ENCODE measurements at places on chromosomes 7 and 10.

DNA sequence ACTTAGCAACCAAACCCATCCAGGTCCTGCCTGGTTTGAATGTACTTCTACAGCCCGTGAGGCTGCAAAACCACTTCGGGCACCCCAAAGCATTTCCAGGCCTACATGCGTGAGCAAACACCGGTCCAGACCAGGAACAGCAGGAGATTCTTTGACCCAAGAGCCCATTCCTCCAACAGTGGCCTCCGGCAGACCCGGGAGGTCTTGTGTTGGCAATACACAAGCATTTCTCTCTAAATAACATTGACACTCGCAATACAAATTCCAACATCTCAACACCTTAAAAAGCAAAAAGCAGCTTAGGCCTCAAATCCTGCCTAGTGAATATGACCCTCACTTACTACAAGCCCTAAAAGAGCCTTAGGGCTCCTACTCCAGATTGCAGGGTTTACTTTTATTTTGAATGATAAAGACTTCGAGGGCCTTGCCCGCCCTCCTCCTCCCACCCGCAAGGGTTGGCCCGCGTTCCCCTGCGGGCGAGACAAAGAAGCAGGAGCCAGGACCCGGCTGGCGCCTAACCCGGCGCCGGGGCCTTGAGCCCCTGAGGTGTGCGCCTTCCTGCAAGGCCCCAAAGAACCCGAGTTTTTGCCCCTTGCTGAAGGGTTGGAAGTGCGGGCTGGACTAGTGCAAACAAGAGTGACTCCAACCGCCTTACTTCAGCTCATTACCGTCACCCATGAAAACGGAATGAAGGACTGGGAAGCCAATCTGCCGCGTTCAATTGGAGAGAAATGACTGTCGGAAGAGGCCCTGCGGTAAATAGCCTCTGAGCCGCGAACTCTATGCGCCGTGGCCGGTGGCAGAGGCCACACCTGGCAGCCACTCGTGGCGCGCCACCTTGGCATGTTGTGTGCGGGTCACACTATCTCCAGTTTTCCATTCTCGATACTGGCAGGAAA is 3.4 kb upstream of the DLX6 start:
- DNase-seq, result no peak

DNA sequence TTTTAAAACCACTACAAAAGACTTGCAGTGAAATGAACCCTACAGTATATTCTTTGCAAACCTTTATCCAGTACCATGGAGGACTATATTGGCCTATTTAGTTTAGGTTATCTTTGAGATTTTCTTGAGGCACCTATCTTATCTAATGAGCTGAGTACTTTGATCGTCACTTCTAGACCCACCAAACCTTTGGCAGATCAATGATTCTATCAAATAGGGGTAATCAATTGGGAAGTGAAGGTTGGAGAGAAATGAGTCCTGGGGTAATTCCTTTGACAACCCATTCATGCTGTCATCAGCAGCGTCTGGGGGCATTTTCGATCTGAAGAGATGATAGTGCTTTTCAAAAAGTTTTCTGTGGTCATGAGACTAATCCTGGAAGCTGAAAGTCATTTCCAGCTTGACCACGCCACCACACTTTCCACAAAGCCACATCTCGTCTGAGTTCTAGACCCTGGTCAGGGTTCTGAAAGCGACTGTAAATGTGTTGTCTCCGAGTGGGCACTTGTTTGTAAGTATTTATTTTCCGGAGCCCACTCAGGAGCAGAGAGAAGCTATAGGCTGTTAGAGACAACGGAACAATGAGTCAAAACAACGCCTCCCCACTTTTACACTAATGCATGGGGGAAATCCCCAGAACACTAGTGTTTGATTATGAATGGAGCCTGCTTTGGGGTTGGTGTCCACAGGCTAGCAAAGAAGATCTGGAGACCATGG is 4.8 kb downstream of the EGR2 start:
- DNase-seq, result no peak

GRCh38 chr10:118332236-118332635 is 9.9 kb downstream of the FAM204A start:
- no peak for DNase-seq

DNA sequence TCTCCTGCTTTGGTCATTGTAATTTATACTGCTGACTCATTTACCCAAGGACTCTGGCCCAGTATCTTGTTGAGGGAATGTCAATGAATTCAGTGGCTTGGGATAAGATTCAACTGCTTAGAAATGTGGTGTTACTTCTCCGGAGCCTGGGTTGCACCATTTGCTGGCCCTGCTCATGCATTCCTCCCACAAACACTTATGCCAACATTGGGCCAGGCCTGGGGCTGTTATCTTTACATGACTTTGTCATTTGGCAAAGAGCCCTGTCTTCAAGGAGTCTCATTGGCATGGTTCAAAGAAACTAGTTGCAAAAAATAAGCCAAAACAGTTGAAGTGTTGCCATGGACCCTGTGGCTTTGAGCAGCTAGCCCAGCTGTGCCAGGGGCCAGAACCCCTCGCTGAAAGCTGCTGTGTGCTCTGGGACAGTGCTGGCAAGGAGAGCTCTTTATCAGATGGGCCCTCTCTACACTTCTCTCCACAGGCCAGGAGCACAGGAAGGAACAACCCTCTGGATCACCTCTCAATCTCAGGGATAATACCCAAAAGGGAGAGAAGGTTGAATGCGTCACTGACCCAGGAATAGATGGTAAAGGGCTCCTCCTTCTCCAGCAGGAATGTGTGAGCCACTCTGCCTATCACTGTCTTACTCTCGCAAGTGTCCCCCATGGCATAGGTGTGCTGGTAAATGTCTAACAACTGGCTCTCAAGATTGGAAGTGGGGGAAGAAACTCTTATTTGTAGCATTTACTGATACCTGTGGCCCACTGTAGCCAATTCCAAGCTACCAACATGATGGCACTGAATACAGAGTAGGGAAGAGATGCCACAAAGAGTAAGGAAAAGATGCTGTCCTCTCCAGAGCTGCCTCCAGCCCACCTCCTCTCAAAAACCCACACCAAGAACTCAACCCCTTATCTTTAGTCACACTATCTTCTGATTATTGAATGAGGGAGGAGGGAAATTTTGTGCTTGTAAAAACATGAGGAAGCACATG is 23.5 kb upstream of the PDE1C start:
- DNase-seq, result peak; percentile 60

DNA sequence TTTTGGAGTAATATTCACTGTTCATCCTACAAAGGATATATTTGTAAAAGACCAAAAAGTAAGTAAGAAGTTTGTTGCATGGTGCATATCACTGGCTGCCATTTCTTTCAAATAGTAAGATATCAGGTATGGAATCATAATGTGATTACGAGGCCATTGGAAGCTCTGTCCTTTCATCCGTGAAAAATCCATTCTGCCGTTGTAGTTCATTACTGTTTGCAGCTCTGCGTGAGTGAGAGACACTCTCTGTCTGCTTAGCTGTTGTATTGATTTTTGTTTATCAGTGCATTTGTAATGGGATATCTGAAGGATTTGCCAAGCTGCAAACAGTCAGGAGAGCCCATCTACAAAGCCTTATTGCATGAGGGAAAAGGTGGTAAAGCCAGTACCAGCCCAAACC is 44.1 kb upstream of the SLC39A12 start:
- no peak for DNase-seq

GRCh38 chr10:22433875-22434274 is 88.6 kb downstream of the SPAG6 start:
- DNase-seq, result no peak

DNA sequence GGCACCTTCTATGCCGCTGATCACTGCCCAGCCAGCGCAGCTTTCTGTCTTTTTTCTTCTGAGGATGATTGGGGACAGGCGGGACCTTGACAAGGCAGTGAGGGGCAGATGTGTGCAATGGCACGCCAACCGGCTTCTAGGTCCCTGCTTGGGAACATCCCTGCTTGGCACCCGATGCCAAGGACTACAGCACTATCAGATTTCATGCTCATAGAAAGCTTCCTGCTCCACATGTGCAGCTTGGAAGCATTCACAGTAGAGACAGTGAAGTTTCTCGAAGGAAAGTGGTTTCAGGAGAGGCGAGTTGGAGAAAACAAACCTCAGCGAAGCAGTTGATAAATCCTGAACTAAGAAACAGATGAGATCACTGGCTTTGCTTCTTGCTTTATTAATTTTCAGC is 267.5 kb upstream of the HABP2 start:
- DNase-seq, result no peak

DNA sequence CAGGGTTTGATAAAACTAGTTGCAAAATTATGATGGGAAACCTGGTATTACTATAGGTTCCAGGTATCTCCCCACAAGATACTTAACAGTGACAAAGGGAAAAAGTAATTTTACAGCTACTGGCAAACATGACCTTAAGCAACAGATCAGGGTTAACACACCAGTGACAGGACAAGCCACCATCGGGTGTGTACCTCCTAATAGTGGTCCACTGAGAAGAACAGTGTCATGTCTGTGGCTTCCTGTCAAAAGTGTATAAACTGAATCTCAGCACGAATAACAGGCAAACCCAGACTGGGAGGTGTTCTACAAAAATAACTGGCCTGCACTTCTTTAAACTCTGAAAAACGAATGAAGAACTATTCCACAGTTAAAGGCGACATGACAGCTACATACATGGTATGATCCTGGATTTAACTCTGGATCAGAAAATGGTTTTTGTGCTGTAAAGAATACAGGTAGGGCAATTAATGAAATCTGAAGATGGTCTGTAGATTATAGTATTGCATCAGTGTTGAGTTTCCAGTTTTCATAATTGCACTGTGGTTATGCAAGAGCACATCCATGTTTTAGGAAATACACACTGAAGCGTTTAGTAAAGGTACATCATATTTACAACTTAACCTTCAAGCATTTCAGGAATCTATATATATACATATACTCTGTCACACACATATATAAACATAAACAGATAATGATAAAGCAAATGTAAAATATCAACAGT is 32.0 kb upstream of the ARMS2 start:
- DNase-seq, result no peak

DNA sequence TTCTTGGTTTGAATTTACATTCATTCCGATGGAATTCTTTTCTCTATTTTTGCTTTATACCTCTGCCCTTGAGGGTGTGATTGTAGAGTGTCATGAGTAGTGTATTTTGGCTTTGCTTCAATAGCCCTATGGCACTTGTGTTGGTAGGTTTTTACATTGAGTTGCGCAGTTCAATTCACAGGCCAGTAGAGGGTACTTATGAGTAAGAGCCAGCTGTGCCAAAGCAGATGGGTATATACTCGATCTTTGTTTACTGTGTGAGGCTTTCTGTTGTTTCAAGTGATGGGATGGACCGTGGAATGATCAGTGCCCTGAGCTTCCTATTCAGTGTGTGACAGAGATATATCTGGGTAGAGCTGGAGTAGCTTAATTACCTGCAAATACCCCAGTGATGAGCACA is 4.3 kb upstream of the AKR1C3 start:
- DNase-seq, result no peak

- no peak for DNase-seq
Measured at GRCh38 chr7:18638594-18639452, 143.3 kb downstream of the HDAC9 start.

- no peak for DNase-seq
Measured at GRCh38 chr10:31171402-31172083, 139.9 kb upstream of the ZNF438 start.

- DNase-seq, result no peak
Measured at GRCh38 chr10:10222304-10222841, 795.3 kb upstream of the CELF2 start.

GRCh38 chr10:116043861-116044260 is 229.1 kb downstream of the GFRA1 start:
- DNase-seq, result no peak

GRCh38 chr7:157014635-157015555 is 4.4 kb upstream of the MNX1 start:
- DNase-seq, result no peak

DNA sequence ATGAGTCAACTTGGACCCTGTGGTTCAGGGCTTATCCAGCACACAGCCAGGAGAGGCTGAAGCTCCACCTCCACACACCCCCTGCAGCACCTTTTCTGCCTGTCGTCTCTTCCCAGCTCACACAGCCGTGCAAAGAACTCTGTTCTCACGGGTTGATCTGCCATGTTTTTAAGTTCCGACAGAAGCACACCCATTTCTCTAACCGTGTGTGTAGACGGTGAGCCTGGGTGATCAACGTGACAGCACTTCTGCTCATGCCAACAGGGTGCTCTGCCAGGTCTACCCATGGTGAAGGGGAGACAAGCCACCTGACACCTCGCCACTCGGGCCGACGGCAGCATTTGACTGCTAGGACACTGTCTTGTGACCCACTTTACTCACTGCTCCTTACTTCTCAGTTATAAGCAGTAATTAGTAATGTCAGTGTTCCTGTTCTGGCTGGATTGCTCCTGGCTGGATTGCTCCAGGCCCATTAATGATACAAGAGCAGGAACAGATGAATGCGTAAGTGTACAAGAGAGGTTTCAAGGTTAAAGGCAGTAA is 90.5 kb downstream of the RNF216 start:
- DNase-seq, result no peak

DNA sequence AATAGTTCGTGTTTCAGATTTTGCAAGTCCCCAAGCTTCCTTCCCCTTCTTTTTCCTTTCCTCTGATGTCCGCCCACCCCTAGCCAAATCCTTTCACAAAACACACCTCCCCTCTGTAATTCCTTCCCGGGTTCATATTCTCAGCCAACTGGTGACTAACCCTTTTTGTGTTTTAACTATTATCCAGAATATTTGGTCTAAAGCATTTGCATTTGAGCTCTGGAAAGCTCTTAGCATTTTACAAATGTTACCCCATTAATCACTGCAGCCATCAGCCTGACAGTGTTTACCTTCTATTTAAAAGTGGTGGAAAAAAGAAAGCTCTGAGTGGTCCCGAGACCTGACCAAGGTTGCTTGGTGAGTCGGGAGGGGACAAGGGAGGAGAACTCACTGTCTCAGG is 139.0 kb downstream of the CREB5 start:
- no peak for DNase-seq

DNA sequence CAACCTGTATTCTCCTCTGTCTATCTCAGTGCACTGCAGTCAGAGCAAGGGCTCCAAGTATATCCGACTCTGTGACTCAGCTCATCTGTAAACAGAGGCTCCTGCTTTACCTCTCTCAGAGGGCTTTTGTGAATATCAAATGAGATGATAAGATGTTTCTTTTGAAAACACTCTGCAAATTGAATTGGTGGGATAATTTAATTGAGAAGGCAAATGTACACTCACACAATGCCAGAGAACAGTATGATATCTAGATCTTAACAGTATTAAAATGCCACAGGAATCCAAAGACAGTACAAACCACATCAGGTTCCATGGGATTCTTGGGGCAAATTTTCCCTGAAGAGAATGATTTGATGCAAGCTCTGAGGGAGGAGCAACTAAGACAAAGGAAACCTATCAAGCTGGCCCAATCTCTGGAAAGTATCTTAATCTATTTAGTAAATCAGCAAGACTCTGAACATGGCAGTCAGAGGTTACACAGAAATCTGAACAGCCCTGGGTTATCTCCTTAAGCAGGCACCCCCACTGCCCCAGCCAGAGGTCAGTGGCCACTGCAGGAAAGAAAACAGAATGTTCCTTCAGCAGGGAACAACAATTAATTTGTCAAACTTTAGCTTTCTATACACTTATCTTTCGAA is 45.9 kb downstream of the DOCK4 start:
- DNase-seq, result no peak

GRCh38 chr10:116611153-116611545 is 9.6 kb upstream of the PNLIPRP2 start:
- DNase-seq, result no peak

GRCh38 chr7:156781972-156782371 is 111.0 kb downstream of the LMBR1 start:
- DNase-seq, result no peak

Measured in ureter (tissue), 1 donor.